Stimulated activated CD8-positive, alpha-beta memory T cell treated with anti-CD3 and anti-CD28 coated beads, Interleukin-15, amount 100 ng/mL, for 24 hours (primary cell): ENCODE measurements at places on chromosomes 5 and 9.

- DNase-seq, result no peak
Measured at GRCh38 chr5:97355775-97356174, 172.7 kb upstream of the RIOK2 start.

DNA sequence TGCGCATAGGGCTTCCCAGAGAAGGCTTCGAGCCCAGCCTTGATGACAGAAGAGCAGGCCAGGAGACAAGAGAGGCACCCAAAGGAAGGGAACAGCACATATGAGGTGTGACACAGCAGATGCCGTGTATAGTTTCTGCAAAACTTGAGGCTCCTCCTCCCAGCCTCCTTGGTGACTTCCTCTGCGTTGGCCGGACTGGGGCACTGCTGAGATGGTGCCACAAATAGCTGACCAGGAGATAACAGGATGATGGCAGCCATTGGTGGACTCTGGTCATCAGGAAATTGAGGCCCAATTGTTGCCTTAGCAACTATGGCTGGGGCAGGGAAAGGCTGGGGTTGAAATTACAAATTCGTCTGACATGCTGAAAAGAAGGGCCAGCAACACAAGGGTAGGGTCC lies 4.8 kb upstream of the ZNF79 start:
- no peak for DNase-seq

DNA sequence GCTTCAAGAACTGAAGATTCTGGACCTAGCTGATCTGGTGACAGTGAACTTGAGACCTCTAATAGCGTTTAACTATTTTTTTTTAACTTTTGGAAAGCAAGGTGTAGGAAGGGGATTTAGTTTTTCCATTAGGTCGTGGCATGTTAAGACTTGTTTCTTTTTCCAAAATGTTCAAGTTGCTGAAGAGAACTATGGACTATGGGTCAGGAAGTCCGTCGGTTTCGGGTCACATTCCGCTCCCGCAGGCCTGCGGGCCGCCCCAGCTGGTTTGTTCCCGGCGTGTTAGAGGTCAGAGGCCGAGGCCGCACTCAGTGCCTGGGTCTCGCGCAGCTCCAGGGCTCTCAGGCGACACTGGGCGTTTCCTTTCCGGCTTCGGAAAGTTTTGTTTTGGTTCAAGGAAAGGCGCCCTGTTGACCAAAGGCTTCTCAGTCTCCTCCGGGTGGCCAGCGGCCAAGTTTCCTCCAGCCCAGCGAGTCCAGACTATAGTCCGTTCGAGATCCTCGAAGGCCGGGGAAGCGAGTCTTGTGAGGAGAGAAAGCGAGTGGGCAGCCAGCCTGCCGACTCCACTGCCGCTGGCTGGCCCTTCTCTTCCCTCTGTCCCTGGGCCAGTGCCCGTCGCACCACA lies 586 bp upstream of the FCHO2 start:
- DNase-seq, result no peak

DNA sequence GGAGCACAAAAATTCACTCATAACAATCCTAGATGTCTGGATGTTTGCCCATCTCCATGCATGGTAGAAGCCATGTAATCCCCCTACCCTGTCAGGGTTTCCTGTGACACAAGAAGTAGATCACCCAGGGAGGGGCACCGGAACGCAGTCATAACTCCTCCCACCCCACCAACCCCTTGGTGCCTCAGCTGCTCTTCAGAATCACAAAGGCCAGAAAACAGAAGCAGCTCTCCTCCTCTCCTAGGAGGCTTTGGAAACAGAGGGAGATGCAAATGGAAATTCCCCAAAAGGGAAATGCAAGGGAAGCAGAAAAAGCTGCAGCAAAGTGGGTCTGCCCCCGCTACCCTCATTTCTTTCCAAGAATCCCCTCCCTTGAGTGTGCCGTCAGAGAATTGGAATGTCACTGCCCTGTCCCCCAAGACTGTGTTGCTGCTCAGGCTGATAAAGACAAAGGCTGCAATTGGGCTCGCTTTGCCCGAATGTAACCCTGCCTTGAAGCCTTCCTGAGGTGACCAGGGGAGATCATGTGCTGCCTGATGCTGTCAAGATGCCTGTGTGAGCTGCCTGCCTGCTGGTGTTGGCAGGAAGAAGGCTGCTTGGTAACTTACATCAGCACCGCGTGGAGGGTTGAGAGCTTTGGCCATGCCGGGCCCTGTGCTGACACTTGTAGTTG lies 65.5 kb upstream of the ABCA1 start:
- DNase-seq, result no peak

DNA sequence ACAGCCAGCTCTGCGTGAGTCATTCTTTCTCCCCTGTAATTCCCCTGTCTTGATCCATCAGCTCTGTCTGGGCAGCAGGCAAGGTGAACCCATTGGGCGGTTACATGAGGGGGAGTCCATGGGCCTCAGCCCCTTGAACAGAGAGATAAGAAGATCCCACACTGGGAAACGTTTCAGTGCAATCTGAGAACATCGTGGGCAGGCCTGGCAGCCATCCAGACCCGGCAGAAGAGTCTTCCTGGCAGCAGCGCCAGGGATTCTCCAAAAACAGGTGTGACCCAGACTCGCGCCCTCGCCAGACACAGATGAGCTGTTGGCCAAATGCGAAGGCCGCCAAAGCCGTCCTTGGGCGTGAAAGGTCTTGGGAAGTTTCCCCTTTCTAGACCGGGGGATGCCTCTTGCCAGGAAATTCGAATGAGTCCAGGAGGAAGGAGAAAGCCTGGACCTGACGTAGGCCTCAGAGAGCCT lies 6.4 kb upstream of the SLC12A7 start:
- no peak for DNase-seq

DNA sequence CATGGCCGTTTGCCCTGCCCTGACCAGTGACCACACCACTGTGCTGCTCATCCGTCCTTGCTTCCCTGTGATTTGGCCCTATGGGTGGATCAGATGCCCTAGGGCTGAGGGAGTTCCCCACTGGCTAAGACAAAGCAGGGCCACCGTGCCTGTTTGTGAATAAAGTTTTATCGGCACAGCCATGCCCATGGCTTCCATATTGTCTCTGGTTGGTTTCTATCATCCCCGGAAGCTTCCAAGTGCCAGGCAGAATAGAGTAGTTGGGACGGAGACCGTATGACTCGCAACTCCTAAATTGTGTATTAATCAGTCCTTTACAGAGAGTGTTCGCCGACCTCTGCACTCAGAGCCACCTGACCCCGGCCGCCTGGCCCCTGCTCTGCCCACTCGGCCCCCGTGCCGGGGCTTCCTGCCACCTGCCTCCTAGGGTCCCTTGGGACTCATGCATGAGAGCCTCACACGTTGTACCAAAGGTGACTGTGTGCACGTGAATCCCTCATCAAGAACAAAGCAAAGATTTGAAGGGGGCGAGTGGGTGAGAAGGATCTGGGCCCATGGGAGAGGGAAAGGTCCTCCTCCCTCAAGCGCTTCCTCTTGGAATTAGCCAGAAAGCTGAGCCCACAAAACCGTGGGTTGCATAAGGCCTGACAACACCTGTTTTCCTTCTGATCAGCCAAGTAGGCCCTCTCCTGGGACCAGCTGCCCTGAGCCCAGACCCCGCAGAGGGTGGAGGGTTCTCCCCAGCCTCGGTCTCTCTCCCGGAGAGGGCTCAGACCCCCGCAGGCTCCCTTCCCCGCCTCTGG lies 11.7 kb upstream of the FCN2 start:
- no peak for DNase-seq

GRCh38 chr9:133842721-133843227 lies 104.6 kb upstream of the SARDH start:
- DNase-seq, result no peak

GRCh38 chr5:172988276-172988675 lies 4.7 kb downstream of the ATP6V0E1 start:
- DNase-seq, result no peak

DNA sequence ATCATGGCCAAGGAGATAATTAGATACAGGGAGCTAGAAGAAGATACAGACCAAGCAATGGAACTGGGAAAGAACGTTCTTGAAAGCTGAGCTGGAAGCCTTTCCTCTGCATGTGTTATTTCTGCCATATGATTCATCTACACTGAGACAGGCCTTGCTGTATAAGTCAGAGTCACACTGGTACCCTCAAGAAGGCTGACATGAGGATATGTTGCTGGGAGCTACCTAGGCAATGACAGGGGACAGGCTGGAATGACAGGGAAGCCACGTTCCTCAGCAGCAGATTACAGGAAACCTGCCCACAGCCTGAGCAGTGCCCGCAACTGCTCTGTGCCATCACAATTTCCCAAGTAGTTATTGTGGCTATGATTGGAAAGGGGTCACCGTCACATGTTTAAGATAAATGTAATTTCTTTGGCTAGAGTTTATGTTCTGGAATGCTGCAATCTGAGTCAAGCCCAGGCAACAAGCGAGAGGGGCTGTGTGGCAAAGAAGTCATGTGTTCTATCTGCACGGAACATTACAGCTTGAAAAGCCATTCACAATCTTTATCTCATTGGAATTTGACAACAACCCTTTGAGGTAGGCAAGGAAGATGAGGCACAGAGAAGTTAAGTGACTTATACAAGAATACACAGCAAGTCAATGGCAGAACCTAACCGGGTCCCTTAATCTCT lies 108.2 kb downstream of the TTLL11 start:
- DNase-seq, result no peak

GRCh38 chr5:6480133-6481051 lies 31.7 kb downstream of the UBE2QL1 start:
- no peak for DNase-seq

DNA sequence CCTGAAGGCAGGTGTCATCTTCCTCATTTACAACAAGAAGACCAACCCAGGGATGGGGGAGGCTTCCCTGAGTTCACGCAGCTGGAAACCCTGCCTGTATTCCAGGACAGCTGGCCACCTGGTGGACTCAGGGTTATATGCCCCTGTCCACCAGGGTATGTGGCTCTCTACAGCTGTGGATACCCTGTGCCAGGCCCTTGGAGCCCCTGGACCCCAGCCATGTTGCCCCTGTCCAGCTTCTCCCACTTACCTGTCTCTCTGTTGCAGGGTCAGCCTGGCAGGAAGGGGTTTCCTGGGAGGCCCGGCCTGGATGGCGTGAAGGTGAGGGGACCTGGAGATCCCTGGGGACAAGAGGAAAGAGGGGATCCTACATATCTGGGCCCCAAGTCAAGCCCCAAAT lies 79.7 kb upstream of the ORM1 start:
- no peak for DNase-seq

GRCh38 chr9:80040457-80040856 lies 468.7 kb downstream of the TLE4 start:
- DNase-seq, result no peak

GRCh38 chr5:176780176-176781053 lies 29.9 kb upstream of the UNC5A start:
- DNase-seq, result no peak

- DNase-seq, result no peak
Measured at GRCh38 chr5:74183041-74183440, 457.5 kb downstream of the ENC1 start.

- DNase-seq, result no peak
Measured at GRCh38 chr5:75656311-75657003, 45.2 kb downstream of the ANKDD1B start.

DNA sequence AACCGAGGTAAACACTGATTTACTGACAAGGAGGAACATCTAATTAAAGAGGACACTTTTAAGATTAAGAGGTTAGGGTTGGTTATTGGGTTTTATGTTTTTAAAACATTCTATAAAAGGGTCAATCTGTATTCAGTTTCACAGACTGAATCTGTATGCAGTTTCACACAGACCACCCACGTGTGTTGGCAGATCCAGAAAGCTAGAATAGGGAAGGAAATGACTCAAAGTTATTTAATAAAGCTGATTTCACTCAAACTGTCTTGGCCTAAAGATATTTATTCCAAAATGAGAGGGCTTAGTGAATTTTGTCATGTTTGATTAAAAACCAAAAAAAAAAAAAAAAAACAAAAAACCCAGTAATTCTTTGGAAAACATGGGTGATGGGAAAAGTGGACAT lies 140.2 kb downstream of the SLC24A2 start:
- no peak for DNase-seq

DNA sequence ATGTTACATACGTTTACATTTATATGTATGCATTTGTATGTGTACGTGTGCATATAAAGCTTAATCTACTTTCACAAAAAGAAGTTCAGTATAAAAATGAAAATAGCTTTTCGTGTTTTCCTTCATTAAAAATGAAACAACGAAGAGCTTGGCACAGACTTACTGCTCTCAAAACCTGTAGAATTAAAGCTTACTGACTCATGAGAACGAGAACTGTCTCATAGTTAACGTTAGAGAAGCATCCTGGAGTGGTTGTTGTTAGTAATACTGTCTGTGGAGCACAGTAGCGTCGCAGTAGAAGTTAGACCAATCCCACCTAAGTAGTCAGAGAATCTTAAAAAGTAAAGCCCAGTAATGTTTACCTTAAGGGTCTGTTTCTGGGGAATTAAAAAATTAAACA lies 1.3 kb downstream of the MAT2B start:
- DNase-seq, result no peak

GRCh38 chr5:168291964-168292785 lies 730 bp downstream of the WWC1 start:
- DNase-seq, result no peak
